Adipocyte (in vitro differentiated cells): ENCODE measurements at places on chromosomes 7 and 10.

DNA sequence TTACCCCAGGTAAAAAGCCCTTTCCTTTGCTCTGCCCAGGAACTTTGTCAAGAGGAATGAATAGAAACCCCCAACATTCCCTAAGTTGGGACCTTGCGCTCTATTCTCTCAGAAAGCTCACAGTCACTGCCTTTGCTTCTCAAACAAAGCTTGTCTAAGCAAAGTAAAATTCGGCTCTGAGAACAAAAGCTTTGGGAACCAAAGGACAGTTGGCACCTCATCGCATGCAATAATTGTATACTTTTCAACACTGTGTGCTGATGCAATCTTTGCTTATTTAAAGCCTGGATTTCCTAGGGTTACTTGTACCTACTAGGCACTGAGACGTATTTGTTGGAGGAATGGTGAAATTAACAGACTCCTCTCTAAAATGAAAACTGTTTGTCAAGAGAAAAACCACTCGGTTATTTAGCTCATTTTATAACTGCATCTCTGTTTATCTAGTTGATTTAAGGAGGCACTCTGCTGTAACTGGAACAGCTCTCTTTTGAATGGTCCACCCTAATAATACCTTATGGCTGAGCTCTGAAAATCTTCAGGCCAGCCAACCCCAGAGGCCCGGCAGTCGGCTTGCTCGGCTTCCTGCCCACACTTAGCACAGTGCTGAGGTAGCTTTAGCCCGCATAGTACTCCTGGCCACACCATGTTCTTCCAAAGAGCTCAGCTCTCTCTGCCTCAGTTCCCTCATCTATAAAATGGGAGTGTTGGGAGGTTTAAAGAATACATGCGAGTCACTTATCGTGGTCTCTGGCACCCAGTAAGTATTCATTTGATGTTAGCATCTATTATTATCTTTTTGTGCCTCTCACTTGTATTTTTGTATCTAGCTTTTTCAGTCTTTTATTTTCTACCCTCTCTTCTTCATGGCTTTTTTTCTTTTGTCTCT, 80.2 kb upstream of the PRR15 start:
- DNase-seq = peak; percentile 24

DNA sequence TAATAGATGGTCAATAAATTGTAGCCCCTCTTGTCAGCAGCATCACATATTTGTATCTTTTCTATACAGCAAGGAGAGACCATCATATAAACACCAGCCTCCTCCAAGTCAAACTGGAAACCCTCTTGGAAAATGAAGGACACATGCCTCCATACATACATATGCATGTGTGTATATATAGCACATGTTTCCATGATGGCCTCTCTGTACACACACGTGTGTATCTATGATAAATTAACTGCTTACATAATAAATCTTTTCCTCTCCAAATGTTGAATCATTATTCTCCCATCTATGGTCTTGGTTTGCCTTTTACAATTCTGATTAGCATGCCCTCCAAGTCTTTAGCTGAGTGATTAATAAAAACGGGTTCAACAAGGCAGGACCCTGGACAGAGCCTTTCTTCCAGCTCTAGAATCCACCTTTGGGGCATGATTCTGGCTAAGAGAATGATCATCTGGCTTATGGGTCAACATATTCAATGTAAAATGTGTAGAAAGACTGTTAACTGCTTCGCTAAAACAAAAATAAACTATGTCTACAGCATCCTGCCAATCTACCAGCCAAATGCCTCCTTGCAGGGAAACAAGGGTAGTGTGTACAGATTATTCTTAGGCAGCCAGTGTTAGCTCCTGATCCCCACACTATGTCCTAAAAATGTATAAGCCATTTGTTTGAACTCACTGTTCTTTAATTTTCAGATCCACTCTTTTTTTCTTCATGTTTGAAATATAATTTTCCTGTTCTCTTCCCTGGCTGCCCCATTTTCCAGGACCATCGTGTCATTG, 70.0 kb downstream of the CRTAC1 start:
- DNase-seq = no peak

DNA sequence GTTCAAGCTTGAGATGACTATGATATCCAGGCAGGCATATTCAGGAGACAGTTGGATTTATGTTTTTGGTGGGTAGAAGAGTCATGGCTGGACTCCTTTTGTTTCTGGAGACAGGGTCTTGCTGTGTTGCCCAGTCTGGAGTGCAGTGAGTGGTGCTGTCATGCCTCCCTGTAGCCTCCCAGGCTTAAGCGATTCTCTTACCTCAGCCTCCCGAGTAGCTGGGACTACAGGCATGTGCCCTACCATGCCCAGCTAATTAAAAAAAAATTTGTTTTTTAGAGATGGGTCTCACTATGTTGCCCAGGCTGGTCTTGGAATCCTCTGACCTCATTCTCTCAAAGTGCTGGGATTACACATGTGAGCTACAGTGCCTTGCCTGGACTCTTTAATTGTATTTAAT, 62.0 kb downstream of the ADK start:
- DNase-seq = no peak

DNA sequence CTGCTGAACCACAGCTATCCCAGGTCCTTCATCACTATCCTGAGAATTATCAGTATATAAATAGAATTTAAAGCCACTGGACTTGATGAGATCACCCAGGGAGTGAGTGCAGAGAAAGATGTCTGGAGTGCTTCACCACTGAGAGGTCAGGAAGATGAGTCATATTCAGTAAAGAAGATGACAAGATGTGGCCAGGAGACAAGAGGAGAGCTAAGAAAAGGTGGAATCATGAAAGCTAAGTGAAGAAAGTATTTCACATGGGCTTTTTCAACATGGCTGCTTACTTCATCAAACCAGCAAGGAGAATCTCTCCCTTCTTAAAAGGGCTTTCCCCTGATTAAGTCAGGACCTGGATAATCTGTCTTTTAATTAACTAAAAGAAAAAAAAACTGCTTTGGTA, 9.1 kb upstream of the PRKAR2B start:
- peak; percentile 52 for DNase-seq

GRCh38 chr7:80584778-80585177, 53.7 kb upstream of the CD36 start:
- peak; percentile 63 for DNase-seq

DNA sequence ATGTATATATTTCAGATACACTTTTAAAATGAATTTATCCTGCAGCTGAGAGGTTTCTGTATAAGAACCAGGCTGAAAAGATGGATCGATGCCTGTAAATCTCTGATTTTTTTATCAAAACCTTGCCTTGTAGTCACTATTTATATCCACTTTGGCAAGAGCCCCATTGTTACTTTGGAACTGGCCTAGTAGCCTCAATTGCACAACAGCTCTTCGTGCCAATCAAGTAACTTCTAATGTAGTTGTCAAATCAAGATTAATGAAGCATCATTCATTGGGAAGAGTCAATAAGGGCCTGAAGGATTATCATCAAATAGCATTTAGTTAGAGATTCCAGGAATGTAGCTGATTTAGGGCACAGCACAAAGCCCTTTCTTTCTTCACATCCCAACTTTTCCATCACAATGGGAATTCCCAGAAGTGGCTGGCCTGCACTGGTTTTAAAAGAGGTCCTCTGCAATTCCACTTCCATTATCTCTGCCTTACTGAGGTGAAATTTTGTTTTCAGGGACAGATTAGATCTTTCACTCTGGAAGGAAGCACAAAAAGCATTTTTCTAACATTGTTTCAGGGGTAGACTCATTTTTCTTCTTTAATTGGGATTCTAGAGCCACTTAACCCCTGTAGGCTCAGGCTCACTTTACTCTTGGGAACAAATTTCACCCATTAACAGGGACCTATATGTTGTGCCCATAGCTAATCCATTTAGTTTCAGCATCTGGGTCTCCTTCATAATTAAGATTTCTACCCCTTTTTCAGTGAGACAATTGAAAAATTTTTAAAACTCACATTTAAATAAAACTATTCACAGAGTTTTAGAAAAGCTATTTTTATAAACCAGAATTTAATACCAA, 97.8 kb downstream of the CALCR start:
- DNase-seq = no peak

GRCh38 chr10:132438091-132439024, 41.4 kb downstream of the PWWP2B start:
- DNase-seq = no peak

- DNase-seq = no peak
Observed at GRCh38 chr7:158356454-158356853, 231.2 kb downstream of the PTPRN2 start.

DNA sequence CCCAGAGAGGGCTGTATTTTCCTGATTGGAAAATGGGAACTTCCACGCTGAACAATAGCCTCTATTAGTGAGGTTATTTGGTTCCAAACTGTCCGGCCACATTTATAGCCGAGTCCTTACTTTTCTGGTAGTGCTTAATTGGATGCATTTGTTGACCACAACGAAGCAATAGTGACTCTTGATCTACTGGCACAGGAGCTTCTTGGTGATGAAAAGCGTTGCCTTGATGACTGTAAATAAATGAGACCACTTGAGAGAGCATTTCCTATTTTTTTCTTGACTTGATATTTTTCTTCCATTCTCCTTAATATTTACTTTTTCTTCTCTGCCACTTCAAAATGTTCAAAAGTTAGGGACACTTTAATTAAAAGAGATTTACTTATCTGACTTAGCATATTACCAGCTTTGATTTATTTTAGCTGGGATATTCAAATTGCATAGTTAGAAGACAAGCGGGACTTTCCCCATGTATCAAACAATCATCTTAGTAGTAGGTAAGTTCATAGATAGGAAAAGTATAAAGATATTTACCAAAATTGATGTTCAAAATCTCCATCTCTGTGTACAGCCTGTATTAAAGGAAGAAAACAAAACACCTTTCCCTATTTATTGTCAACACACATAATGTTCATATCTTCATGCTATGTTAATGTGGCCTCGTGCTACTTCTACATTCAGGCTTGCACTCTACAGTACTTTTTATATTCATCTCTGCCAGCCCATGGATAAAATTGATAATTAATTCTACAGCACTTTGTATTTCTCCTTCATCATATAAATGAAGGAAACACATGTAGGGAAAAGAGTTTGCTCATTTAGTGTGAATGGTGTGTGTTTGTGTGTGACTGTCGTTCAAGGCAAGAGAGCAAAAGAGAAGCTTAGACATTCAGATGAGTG, 5.1 kb upstream of the SP8 start:
- DNase-seq = no peak

GRCh38 chr10:3045471-3046209, 21.7 kb upstream of the PFKP start:
- peak; percentile 86 for DNase-seq

GRCh38 chr10:3943695-3944257, 158.8 kb upstream of the KLF6 start:
- DNase-seq = no peak

- DNase-seq = no peak
Observed at GRCh38 chr10:113071446-113071845, 121.4 kb downstream of the TCF7L2 start.

- peak; percentile 85 for DNase-seq
Observed at GRCh38 chr7:143492043-143492471, 14.4 kb downstream of the TAS2R41 start.

DNA sequence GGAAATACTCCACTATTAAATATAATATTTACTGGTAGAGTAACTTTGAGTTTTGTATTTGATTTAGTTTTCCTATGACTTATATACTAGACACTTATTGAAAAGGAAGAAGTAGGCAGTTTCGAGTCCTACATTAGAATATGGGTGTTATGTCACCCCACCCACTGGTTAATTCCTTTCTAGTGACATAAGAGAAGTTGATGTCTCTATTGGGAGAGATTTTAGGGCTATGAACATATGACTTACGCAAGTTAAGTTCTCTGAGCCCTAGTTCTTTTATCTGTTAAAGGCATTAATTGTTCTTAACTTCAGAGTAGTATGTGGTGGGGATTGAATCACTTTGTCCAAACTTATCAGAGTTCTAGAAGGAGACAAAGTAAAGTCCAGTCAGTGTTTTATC, 30.5 kb downstream of the CPED1 start:
- peak; percentile 39 for DNase-seq

DNA sequence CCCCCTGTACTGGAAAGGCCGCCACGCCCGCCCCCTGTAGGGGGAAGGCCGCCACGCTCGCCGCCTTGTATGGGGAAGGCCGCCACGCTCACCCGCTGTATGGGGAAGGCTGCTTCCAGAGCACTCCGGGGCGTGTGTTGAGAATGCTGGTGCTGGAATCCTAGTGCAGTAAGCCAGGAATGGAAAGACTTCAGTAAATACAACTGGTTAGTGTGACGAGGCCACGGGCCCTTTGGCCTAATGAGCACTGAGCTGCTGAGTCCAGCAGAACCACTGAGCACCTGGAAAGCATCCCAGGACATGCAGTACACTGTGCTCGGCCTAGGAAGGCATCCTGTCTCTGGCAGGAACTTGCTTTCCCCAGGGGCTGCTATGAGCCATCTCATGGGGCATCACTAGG, 398.9 kb downstream of the PTPRN2 start:
- DNase-seq = no peak

- no peak for DNase-seq
Observed at GRCh38 chr10:12308736-12309375, 40.5 kb upstream of the CAMK1D start.

DNA sequence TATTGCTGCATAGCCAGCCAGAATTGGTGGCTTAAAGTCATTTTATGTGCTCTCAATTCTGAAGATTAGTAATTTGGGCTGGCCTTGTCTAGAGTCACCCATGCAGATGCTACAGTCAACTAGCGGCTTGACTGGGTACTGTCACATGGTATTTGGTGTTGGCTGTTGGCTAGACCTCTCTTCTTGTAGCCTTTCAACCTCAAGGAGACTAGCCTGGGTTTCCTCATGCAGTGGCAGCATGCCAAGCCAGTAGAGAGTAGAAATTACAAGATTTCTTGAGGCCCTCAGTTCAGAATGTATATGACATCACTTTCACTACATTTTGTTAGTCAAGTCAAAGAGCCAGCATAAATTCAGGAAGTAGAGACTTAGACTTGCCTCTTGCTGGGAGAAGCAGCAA, 3.7 kb upstream of the ZNF800 start:
- DNase-seq = no peak
